ENCODE measurements at places on chromosomes 2 and 18. TPM values are rescaled to one million over a fixed set of nuclear protein-coding genes. Genes with fewer than 3 reads are reported as not detected.

- no peak for DNase-seq
These were observed 1296.7 kb downstream of the SUCLG1 start for GRCh38 chr2:83162421-83162820.

GRCh38 chr2:196187898-196188458 is 16.6 kb upstream of the STK17B start:
- no peak for DNase-seq

- DNase-seq, result no peak
These were observed 969.1 kb upstream of the CDH2 start for GRCh38 chr18:29146068-29146467.

Gene B3GNT7
- polyA plus RNA-seq, result 0.06 TPM

Gene MRPL30
- 24.1 TPM for polyA plus RNA-seq
